HFFc6 (cell line): ENCODE measurements at places on chromosomes 12 and 14.

GRCh38 chr12:124867401-124867930 is 3.8 kb upstream of the SCARB1 start:
- peak; percentile 31 for DNase-seq

DNA sequence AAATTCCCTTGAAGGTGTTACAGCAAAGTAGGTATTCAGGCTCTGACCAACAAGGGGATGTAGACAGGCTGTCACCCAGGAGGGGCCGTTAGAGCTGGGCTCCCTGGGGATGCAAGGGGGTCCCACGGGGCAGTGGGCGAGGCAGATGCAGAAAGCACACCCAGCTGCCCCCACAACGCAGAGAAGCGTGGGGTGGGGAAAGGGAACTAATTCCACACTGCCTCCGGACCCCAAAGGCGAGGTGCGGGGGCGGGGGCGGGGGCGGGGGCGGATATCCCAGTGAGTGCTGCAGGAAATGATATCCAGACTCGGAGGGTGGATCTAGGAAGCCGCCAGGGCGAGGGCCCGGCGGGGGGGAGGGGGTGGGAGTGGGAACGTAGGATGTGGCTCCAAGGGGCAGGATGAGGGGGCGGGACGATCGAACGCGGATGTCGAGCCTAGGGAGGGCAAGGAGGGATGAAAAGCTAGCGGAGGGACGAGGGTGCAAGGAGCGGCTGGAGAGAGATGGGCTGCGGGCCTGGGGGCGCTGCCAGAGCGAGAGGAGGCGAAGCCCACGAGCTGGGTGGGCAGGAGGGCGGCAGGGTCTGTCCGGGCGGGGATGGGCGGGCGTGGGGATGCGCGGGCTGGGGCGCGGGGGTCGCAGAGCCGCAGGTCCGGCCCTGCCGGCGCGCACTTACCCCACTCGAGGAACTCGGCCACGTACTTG is 874 bp downstream of the CDC42BPB start:
- peak; percentile 36 for DNase-seq

GRCh38 chr14:104120281-104120741 is 18.1 kb upstream of the KIF26A start:
- DNase-seq, result no peak

- no peak for DNase-seq
Observed at GRCh38 chr12:11970155-11970520, 100.6 kb upstream of the BCL2L14 start.

GRCh38 chr14:88005978-88006851 is 1.3 kb downstream of the GPR65 start:
- DNase-seq, result no peak

GRCh38 chr12:69880571-69880970 is 55.5 kb downstream of the MYRFL start:
- DNase-seq, result peak; percentile 29

GRCh38 chr14:54457609-54457996 is 16.4 kb upstream of the CNIH1 start:
- no peak for DNase-seq

GRCh38 chr14:21748869-21749303 is 75.3 kb upstream of the OR4E1 start:
- no peak for DNase-seq

DNA sequence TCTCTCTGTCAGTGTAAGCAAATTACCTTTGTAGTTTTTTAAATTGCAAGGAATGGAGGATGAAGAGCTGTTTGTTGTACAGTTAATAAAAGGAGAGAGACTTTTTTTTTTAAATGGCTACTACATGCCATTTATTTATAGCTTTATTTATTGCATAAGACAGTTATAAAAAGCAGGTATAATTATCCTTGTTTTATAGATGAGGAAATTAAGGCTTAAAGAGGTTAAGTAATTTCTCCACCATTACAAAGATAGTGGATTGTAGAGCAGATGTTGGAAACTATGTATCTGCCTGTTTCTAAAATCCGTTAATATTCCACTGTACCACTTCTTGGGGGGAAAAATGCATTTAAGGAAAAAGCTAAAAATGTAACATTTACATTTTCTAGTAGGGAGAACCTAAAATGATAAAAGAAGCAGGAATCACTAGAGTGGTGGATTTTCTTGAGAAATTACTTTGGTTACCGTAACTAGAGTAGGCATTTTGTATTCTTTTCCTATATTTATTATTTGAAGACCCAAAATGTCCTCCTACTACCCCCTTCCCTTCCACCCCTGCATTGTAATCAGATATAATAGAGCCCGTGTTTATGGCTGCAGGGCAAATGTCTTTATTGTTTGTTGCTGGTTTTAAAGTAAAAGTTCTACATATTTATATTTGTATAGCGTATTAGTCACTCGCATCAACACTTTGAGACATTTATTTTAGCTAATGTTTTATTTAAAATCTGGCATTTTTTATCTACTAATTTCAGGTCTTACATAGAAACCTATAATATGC is 2.3 kb downstream of the SNAPC1 start:
- DNase-seq, result no peak

DNA sequence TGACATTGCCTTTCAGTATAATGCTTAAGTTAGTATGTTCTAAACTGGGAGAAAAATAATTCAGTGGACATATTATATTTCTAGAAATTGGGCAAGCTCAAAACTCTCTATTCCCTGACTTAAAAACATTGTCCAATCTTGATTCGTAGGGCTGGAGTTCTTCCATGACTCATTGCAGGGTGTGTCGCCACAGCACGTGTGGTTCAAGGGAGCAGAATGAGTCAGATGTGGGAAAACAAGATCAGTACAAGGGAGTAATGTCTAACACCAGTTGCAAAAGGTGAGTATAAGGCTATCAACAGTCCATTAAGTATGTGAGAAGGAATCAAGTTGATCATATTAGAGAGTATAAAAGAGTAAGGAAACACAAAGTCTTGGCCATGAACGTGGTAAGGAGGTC is 887.0 kb downstream of the TMTC2 start:
- no peak for DNase-seq

DNA sequence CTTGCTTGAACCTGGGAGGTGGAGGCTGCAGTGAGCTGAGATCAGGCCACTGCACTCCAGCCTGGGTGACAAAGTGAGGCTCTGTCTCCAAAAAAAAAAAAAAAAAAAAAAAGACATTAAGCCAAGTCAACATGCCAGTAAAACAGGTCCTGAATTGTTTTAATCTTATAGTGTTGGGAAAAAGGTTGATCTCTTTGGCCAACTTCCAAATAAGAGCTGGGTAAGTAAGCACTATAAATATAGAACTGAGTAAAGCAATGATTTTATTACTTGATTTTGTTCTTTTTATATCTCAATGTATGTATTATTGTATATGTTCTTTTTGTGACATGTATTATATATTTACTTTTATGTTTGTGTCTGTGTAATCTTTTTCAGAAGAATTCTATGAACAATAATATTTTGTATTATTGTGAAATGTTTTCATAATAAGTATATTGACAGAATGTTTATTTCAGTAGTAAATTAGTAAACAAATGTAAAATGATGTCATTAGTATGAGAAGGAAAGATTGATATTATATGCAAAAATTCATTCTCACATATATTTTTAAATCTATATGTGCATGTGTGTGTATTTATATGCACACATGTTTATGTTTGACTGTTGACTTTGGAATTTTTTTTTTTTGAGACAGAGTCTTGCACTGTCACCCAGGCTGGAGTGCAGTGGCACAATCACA is 9.6 kb upstream of the AKAP6 start:
- DNase-seq, result peak; percentile 30

- no peak for DNase-seq
Observed at GRCh38 chr12:57521525-57522010, 1.1 kb upstream of the MBD6 start.

DNA sequence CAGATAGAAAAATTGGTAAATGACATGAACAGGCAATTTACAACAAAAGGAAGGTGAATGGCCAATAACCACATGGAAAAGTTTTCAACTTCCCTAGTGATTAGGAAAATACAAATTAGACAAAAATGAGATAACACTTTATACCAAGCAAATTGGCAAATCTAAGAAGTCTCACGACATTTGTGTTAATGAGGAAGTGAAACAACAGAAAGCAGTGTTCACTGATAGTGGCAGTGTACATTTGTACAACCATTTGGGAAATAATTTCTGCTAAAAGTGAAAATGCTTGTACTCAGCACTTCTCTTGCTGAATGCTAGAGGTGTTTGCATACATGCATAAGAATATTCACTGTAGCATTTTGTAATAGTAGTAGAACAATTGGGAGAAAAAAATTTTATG is 126.6 kb downstream of the LLPH start:
- DNase-seq, result no peak

DNA sequence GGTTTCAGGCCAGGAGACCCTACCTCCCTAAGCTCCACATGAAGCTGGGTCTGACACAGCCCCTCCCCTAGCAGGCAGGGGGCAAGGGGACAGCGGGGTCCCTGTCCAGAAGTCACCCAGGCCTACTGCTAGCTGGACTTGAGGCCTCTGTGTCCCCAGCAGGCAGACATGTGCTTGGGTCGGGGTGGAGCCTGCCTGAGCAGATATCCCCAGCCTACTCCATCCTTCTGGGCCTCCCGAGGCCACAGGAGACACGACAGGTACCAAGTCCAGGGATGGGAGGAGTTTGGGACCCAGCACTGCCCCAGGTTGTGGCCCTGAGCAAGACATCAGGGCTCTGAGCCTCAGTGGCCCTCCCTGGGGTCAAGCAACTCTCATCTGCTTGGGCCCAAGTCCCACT is 105.2 kb upstream of the EIF5 start:
- DNase-seq, result no peak

- peak; percentile 80 for DNase-seq
Observed at GRCh38 chr12:112419297-112420133, 768 bp downstream of the PTPN11 start.

- DNase-seq, result peak; percentile 87
Observed at GRCh38 chr12:26298785-26299621, 103.6 kb downstream of the SSPN start.

GRCh38 chr14:55762595-55763232 is 182.7 kb downstream of the KTN1 start:
- DNase-seq, result no peak

GRCh38 chr12:55653031-55653430 is 16.3 kb downstream of the OR10P1 start:
- DNase-seq, result no peak

DNA sequence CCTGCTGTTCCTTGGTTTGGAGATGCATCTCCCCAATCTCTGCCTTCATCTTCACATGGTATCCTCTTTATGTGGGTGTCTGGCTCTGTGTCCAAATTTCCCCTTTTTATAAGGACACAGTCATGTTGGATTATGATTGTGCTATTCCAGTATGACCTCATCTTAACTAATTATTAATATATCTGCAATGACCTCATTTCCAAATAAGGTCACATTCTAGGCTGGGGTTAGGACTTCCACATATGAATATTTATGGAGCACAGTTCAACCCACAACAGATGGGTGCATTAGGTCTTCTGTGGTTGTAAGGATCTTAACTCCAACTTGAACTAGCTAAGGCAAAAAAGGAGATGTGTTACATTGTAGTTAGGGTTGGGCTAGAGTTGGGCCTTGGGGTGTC is 69.4 kb downstream of the ADCK1 start:
- no peak for DNase-seq

DNA sequence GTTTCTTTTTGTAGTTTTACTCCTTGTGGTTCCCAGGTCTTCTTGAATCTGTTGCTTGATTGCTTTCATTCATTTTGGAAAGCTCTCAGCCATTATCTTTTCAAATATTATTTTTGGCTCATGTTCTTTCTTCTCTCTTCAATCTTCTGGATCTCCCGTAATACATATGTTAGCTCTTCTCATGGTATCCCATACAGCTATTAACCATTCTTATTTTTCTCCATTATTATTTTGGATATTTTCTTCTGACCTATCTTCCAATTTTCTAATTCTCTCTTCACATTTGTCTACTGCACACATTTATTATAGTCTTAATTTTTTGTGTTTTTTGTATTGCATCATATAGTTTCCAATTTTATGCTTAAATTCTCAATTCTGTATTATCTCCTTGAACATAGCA is 123.9 kb upstream of the ARID2 start:
- DNase-seq, result no peak

GRCh38 chr12:110896559-110896958 is 23.8 kb downstream of the MYL2 start:
- no peak for DNase-seq

DNA sequence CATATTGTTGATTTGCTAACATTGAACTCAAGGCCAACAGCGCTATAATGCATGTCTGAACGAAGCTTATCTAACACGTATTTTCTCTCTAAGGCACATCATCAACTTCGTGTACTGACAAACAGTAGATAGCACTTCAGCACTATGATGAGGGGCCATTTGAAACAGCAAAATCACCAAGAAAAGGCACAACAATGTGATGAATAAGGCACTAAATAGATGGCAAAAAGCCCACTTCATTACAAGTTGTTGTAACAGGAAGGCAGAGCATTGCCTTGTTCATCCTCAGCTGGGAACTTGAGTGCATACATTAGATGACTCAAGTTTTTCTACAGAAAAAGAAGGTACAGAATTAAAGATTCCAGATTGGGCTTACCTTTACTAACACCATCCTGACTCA is 75.2 kb downstream of the LIN7A start:
- peak; percentile 28 for DNase-seq

- DNase-seq, result no peak
Observed at GRCh38 chr14:78162202-78162601, 8.0 kb upstream of the NRXN3 start.

- peak; percentile 86 for DNase-seq
Observed at GRCh38 chr12:124928095-124928911, 13.9 kb upstream of the UBC start.

- DNase-seq, result no peak
Observed at GRCh38 chr12:114562654-114563053, 121.3 kb downstream of the TBX3 start.

DNA sequence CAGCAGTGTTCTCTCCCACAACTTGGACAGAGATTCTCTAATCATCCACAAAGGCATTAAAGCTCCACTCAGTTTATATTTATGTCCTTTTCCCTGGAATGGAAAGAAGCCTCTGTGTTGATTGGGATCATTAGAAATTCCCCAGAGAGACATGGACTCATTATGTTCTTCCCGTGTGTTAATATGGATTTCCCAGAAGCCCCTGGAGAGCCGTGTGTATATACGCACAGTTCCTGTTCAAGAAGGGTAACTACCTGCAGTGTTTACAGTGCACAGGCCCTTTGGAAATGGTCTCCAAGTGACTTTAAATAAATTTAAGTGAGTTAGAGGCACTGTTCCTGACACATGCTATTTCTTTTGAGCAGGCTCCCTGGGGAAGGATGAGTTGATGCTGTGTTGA is 428.0 kb upstream of the TMTC1 start:
- DNase-seq, result no peak

DNA sequence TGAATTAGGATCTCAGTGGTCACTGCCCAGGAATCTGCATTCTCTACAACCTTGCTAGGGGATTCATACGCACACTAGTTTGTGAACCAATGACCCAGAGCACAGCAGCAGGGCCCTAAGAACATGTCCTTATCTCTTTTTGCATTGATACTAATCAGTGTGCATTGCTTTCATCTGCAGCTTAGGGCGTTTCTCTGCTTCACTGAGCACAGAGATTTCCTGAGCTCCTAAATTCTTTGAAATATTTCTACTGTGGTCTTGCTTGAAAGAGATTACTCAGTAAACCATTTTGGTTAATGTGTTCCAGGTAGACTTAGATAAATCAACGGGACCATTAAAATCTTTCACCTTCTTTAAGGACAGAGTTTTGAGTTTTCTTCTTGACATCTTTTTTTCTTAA is 351.3 kb upstream of the KITLG start:
- no peak for DNase-seq

GRCh38 chr12:87280356-87280755 is 748.8 kb downstream of the C12orf50 start:
- DNase-seq, result no peak
